ENCODE measurements at places on chromosomes 16 and 17.

GRCh38 chr17:17356931-17357270, 53.7 kb downstream of the NT5M start:
- DNase-seq, result no peak

GRCh38 chr17:7655541-7655840, 4.8 kb downstream of the ATP1B2 start:
- DNase-seq, result no peak

DNA sequence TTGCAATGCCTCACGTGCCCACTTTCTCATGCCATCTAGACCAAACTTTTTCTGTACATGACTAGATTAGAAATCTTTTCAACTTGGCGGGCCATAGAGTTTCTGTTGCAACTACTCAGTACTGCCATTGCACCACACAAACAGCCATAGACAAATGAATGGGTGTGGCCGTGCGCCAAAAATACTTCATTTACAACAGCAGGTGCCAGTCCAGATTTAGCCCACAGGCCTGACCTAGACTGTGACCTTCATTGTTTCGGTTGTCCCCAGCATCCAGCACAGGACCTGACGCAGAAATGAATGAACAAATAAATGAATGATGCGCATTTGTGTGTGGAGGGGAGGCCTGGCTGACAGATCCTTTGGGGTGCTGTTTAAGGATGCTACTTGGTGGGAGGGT, 14.3 kb upstream of the PDK2 start:
- no peak for DNase-seq

GRCh38 chr16:66862023-66862520, 17.9 kb downstream of the CA7 start:
- no peak for DNase-seq

DNA sequence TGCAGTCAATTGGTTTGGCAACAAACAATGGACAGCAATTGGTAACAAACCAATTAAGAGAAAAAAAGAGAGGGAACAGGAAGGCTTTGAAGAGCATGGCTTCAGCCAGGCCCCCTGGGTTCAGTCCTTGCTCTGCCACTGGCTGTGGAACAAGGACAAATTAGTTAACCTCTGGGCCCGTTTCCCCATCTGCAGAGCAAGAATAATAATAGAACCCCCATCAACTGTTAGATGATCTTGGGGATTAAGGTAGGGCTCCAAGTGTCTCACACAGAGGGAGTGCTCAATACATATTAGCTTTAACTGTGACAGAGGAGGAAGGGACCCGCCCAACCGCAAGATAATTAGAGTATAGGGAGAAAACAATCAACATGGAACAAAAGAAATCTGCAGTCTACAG, 55.2 kb downstream of the PECAM1 start:
- DNase-seq, result no peak

Data from suppressor macrophage treated with lipopolysaccharide for 4 hours (primary cell).